ENCODE measurements at places on chromosomes 5 and 9.

GRCh38 chr9:89252651-89253267, 58.2 kb upstream of the CKS2 start:
- no peak for DNase-seq

DNA sequence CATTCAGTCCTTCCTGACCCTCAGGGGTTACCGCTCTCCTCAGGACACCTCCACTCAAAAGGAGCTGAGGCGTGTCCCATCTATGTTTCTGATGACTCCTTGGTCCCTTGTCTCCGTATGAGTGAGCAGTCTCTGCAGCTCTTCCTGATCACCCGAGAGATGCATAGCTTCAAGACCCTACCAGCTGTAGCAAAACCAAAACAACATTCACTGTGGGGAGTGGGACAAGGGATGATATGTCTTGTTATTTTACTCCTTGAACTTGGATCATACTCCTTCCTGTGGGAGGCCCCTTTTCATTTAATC, 14.4 kb downstream of the GLDC start:
- DNase-seq, result no peak

GRCh38 chr9:27496135-27496504, 28.0 kb upstream of the IFNK start:
- no peak for DNase-seq

DNA sequence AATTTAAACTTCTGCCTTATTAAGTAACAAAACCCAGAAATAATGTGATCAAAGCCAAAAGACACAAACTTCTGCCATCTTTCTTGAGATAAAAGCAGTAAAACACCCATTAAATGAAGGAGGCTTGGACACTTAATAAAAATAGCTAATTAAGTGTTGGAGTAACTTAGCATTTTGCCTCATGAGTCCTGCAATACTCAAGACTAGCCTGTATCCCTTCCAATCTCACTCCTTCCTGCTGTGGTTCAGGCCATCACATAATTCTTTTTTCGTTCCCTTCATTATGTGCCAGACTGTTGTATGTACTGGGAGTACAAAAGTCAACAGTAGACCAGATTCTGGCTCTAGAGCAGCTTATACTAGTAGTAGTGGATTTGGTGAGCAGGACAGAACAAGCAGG, 250.2 kb downstream of the NFIB start:
- DNase-seq, result no peak

GRCh38 chr9:21854119-21854518, 51.7 kb downstream of the MTAP start:
- no peak for DNase-seq

GRCh38 chr9:18237776-18238175, 236.2 kb upstream of the ADAMTSL1 start:
- DNase-seq, result no peak

GRCh38 chr5:129135633-129136032, 41.1 kb downstream of the ISOC1 start:
- DNase-seq, result no peak

DNA sequence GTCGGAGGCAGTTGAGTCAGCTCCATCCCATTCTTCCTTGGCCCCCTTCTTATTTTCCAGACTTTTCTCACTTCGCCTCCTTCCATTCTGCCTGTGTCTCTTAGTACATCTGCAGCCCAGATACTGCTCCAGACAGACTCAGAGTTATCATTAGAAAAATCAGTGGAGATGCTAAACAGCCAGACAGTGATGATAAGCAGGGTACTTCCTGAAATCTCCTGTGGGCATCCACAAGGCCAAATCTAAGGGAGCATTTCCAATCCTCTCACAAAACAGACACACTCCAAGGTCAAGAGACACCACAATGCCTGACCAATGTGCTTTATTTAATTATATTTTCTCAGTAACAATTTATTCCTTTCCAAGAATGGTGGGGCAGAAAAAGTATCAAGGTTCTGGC, 14.5 kb upstream of the RLN1 start:
- DNase-seq, result no peak

GRCh38 chr5:107753427-107753826, 82.7 kb upstream of the EFNA5 start:
- DNase-seq, result no peak

DNA sequence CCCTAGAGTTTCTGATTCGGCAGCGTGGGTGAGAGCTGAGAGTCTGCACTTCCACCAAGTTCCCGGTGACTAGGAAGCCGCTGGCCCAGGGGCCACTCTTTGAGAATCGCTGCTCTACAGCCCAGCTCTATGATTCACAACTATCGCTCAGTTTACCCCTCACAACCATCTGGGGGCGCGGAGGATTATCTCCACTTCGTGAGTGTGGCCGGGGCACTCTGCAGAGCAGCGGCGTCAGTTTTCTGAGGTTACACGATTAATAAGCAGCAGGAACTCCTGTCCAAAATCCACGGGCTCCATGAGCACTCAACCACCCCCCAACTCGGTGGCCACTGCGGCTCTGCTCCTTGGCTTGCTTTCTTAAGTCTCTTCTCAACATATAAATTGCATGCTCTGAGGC, 19.3 kb downstream of the CORO2A start:
- DNase-seq, result no peak
